Right forelimb (tissue), 1 donor: ENCODE measurements at places on chromosomes 3 and 15.

DNA sequence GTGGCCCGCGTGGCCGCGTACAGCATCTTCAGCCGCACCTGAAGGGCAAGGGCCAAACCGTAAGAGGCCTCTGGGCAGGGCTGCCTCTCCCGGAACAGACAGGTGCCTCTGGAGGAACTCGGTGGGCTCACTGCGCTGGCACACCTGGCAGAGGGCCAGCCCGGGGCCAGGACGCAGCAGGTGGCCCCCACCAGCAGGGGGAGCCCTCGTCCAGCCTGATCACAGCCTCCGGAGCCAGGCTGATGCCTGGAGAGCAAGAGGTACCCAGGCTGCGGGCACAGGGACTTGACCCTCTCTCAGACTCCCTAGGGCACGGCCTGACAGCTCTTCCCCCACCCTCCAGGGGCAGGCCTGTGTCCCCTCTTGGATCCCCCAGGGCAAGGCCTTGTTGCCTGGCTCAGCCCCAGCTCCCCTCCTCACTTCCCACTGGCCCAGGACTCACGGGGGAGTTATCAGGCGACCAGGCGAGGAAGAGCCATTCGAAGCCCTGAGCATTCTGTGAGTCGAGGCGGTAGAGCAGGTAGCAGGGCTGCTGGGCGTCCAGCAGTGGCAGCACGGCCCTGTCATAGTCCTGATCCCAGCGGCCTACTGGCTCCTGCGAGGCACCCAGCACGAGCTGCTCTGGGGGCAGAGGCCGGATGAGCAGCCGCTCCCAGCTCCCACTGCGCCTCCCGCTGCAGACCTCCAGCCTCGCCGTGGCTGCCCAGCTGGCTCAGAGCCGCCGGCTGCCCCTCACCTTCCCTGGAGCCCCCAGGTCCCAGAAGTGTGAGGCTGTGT lies 6.2 kb upstream of the TLR9 start:
- no peak for DNase-seq

DNA sequence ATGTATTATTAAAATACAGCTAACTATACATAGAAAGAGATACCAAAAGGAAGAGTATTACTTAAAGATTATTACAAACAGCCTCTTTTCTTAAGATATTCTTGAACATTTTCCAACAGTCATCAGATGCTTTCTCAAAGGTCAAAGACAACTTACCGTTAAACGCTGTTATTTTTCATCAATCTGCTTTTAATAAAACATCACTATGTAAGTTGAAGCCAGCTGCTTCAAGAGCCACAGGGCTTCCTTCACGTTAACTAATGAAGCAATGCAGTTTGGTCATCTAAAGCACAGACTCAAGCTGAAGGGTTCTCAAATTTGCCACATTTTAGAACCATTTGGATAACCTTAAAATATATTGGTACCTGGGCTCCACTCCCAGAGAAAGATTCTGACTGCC lies 578.8 kb downstream of the ROBO2 start:
- DNase-seq: no peak

- no peak for DNase-seq
Measured at GRCh38 chr15:71226536-71227455, 111.5 kb downstream of the THSD4 start.

DNA sequence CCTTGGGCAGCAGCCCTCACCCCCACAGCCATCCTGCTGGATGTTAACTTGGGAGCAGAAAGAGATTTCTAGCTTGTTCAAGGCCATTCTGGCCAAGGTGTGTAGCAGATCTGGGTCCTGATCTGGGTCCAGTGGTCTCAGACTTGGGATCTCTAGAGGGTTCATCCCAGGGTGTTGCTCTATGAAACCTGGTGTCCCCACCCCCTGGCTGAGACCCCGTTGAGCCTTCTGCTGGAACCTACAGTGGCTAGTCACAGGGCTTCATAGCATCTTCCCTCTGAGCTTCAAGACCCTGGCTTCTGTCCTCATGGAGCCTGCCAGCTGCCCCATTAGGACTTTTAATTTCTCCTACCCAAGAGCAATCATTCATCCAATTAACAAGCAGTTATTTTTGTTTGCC lies 64.3 kb downstream of the EPHB1 start:
- DNase-seq: no peak

GRCh38 chr3:128198313-128198712 lies 45.0 kb downstream of the EEFSEC start:
- DNase-seq: no peak

- no peak for DNase-seq
Measured at GRCh38 chr3:19934098-19934566, at the start of gene EFHB. Gene EFHB, minus strand, starts transcription at chr3:19934217. Its CDS starts 199 bp downstream, at chr3:19934018.

GRCh38 chr15:41577863-41578735 lies 19.1 kb downstream of the TYRO3 start:
- DNase-seq: no peak

DNA sequence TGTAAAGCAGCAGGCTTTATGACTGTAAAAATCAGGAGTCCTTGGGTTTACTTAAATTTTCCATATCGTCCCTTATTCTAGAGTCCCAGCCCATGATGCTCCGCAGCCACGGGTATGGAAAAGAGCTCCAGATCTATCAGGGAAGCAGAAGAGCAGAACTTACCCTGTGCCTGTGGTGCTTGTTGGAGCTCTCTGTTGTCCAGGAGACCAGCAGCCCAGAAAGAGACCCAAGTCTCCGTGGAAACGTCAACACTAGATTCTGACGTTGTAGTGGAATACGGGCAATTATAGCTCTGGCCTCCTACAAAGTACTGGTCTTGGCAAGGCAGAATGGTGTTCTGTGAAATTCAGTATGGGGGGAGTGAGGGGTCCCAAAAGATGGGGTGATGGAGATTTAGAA lies 2.0 kb downstream of the GMNC start:
- no peak for DNase-seq

DNA sequence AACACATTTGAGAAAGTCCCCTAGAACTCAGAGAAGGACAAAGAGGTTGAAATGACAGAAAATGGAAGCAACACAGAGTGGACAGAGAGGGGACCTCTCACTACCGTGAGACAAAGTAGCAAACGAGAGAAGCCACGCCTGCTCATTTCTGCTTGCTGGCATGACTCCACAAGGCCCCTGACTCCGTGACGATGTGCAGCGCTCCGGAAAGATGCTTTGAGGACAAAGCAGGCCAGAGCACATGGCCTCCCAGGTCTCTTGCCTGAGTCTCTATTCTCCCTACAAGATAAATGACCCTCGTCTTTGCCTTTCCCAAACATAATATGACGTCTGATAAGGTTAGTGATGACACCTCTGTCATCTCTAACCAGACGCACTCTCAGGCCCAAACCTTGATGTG lies 63.8 kb upstream of the CTSH start:
- DNase-seq: no peak

GRCh38 chr3:147397875-147398812 lies 8.2 kb downstream of the ZIC4 start:
- DNase-seq: no peak

GRCh38 chr3:51221959-51222358 lies 163.1 kb upstream of the MANF start:
- DNase-seq: no peak

DNA sequence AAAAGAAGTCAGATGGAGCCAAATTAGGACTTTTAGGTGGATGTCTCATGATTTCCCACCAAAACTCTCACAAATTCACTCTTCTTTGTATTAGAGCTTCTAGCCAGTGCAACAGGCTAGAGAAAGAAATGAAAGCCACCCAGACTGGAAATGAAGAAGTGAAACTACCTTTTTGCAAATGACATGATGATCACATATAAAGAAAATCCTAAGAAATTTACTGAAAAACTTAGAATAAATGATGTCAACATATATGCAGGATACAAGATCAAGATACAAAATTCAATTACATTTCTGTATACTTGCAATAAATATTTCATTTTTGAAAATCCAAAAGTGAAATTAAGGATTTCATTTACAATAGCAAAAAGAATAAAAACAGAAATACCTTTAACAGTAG lies 110.8 kb downstream of the LRIG1 start:
- no peak for DNase-seq

GRCh38 chr15:86231864-86232721 lies 152.4 kb downstream of the AGBL1 start:
- DNase-seq: peak; percentile 59

- DNase-seq: no peak
Measured at GRCh38 chr3:5456199-5456598, 268.7 kb downstream of the EDEM1 start.

GRCh38 chr3:150635526-150635925 lies 32.4 kb downstream of the SELENOT start:
- DNase-seq: no peak

DNA sequence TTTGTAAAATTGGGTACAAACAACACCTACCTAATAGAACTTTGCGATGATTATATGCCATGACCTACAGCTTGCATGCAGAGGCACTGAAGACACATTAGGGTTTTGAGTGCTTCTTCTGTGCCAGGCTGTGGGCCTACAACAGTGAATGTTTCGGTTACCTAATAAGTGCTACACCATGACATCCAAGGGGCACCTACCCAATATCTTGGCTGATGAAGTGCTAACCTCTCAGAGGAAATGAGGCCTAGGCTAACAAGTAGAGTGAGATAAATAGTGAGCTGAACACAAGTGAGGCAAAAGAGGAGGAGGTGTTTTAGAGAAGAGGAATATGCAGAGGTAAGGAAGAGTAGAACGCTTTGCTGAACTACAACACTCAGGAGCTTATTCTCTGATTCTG lies 12.2 kb upstream of the RASGRP1 start:
- no peak for DNase-seq

GRCh38 chr3:126613479-126614188 lies 41.3 kb downstream of the TXNRD3 start:
- DNase-seq: no peak

GRCh38 chr3:129304962-129305222 lies 26.2 kb downstream of the HMCES start:
- no peak for DNase-seq

DNA sequence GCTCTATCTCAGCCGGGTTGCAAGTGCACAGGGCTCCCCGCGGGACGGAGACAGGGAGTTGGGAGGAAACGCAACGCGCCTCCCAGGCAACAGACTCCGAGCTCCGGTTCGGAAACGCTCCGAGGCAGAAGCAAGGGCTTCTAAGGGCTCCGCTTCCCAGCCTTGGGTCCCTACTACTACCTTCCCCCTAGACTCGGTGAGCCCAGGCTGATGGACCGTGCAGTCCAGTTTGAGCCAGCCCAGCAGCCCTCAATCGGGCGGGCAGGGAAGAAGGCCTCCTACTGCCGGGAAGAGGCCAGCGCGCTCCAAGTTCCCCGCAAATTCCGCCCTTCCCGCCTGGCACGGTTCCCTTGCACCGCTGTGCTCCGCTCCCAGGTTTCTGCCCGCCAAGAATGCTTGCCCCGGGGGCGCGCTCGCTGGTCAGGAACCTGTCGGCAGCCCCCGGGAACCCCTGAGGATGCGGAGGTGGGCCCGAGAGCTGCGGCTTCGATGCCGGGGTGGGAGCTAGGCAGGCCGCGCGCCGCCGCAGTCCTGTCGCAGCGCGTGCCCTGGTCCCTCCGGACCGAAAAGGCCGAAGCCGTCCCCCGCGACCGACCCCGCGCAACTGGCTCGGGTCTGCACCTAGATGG lies 728 bp downstream of the TRANK1 start:
- peak; percentile 88 for DNase-seq

DNA sequence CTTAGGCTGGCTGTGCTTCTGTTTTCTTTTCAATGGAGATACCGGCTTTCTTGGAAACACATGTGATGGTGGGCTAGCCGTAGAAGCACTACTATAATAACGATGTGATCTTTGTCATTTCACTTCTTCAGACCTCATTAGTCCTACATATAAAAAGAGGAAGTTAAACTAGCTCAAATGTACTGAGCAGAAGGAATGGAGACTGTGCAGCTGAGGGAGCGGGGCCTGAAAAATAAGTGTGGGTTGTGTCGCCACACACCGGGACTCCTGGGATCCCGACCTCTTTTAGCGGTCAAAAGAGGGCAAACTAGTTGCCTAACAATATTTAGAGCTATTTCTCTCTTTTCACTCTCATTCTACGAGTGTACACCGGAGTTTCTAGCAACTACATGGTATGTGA lies 1.0 kb upstream of the RNF7 start:
- no peak for DNase-seq

DNA sequence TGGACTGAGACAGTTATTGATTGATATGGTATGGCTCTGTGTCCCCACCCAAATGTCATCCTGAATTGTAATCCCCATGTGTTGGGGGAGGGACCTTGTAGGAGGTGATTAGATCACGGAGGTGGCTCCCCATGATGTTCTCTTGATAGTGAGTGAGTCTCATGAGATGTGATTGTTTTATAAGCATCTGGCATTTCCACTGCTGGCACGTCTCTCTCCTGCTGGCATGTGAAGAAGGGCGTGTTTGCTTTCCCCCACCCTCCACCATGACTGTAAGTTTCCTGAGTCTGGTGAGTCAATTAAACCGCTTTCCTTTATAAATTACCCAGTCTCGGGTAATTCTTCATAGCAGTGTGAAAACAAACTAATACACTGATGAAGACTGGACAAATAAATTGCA lies 105.6 kb upstream of the MELTF start:
- no peak for DNase-seq

- DNase-seq: no peak
Measured at GRCh38 chr3:64344721-64345207, 119.5 kb upstream of the PRICKLE2 start.

- no peak for DNase-seq
Measured at GRCh38 chr15:58447271-58448010, 15.7 kb downstream of the LIPC start.

GRCh38 chr15:24786347-24786746 lies 110.8 kb downstream of the NPAP1 start:
- DNase-seq: no peak
